AG09319 (cell line): ENCODE measurements at places on chromosomes 2 and 18.

GRCh38 chr2:112777036-112777435 is 7.3 kb downstream of the IL1A start:
- DNase-seq = no peak

- no peak for DNase-seq
These were observed 98.4 kb upstream of the NEUROD1 start for GRCh38 chr2:181778621-181779201.

GRCh38 chr2:238158018-238158508 is 707 bp upstream of the ERFE start:
- no peak for DNase-seq

GRCh38 chr2:75424936-75425619 is 135.7 kb downstream of the EVA1A start:
- DNase-seq = no peak

- no peak for DNase-seq
These were observed 210.1 kb upstream of the RAB6C start for GRCh38 chr2:129769185-129769991.
